Stimulated activated CD4-positive, alpha-beta T cell treated with anti-CD3 and anti-CD28 coated beads, Interleukin-4, amount 100 ng/mL, for 4 hours (primary cell): ENCODE measurements at places on chromosomes 13 and 19.

GRCh38 chr19:47239610-47240296 is 8.8 kb upstream of the BBC3 start:
- DNase-seq = no peak

- DNase-seq = no peak
Observed at GRCh38 chr19:35299523-35300338, 7.8 kb downstream of the MAG start.

DNA sequence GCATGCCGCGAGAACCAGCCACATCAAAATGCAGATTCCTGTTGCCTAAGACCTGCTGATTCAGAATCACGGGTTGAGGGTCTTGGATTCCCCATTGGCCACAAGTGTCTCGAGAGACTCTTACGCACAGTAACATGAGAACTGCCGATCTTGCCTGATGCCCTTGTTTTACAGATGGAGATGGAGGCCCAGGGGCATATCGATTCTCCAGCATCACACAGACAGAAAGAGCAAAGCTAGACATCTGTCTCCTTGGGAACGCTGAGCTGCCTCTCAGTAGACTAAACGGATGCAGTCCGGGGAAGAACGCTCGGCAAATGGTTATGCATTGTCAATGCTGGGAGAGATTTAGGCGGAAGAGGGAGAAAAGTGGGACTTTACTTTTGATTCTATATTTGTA is 5.4 kb downstream of the NLRP12 start:
- no peak for DNase-seq

DNA sequence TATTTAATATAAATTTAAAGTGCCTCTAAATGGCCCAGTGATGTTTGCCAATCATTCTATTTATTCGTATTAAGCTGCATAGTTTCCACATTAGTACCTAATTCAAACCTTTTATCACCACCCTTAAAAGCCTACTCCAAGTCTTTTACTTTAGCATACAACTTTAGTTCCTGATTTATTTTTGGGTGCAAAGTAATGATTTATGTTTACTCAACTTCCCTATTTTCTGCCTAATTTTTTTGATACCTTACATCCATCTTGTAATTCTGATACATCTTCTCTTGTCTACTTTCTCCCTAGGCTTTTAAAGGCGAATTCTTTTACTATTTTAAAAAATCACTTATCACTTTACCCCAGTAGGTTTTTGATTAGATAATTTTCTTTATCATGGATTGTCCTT is 2651.1 kb upstream of the PCDH20 start:
- DNase-seq = no peak

GRCh38 chr13:82407321-82407720 is 1475.0 kb downstream of the SLITRK1 start:
- no peak for DNase-seq

DNA sequence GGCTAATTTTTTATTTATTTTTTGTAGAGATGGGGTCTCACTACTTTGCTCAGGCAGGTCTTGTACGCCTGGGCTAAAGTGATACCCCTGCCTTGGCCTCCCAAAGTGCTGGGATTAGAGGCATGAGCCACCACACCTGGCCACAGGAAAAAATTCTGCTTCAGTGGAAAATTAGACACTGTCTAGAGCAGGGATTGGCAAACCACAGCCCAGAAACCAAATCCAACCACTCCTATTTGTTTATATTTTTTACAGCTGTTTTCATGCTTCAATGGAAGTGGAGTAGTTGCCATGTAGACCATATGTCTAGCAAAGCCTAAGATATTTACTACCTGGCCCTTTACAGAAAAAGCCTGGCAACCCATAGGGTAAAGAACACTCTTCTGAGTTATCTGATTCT is 123.7 kb upstream of the MRI1 start:
- no peak for DNase-seq

GRCh38 chr13:43128504-43128961 is 105.1 kb downstream of the DNAJC15 start:
- DNase-seq = no peak

GRCh38 chr13:73571376-73571775 is 512.6 kb downstream of the KLF5 start:
- DNase-seq = no peak
